ENCODE measurements at places on chromosomes 1 and 21. TPM values are rescaled to one million over a fixed set of nuclear protein-coding genes. Genes with fewer than 3 reads are reported as not detected.

Gene ANKRD34A
- total RNA-seq = 1.1 TPM

- no peak overlapping the region for H3K4me3 ChIP-seq
- H3K27ac ChIP-seq = no peak overlapping the region
- no peaks in the 10 kb centered on the region for H3K27me3 ChIP-seq
- no peaks in the 10 kb centered on the region for H3K4me1 ChIP-seq
- H3K36me3 ChIP-seq = no peaks in the 10 kb centered on the region
These were observed 86.9 kb downstream of the CD247 start for GRCh38 chr1:167431261-167431908.

Gene GOLT1A
- 8.0 TPM for total RNA-seq

GRCh38 chr1:85158910-85159309 lies 41.9 kb downstream of the SYDE2 start:
- no peak overlapping the region for H3K4me3 ChIP-seq
- no peak for DNase-seq
- H3K27me3 ChIP-seq = no peaks in the 10 kb centered on the region
- no peaks in the 10 kb centered on the region for H3K4me1 ChIP-seq
- H3K27ac ChIP-seq = no peak overlapping the region

DNA sequence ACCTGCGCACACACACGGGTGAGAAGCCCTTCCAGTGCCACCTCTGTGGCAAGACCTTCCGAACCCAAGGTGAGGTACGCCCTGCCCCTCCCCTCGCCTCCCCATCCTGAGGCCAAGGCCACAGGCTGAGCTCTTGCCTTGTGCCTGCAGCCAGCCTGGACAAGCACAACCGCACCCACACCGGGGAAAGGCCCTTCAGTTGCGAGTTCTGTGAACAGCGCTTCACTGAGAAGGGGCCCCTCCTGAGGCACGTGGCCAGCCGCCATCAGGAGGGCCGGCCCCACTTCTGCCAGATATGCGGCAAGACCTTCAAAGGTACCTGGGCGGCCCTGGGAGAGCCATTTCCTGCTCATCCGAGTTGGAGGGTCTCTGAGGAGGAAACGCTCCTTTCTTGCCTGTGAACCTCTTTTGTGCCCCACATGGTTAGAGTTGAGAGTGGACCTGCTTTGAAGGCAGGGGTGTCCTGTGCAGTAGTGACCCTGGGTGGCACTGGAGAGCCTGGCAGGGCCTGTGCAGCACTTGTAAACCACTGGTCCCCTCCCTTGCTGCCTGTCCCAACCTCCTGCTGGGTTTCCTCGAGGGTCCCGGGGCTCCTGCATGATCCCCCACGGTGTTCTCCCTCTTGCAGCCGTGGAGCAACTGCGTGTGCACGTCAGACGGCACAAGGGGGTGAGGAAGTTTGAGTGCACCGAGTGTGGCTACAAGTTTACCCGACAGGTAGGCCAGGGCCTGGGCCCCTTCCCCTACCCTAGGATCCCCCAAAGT lies 8.5 kb downstream of the ZBTB48 start:
- no peak overlapping the region for H3K27ac ChIP-seq
- peaks cover 29% of the 10 kb centered on the region for H3K36me3 ChIP-seq
- H3K4me3 ChIP-seq = no peak overlapping the region
- H3K27me3 ChIP-seq = no peaks in the 10 kb centered on the region

- H3K4me3 ChIP-seq = no peak overlapping the region
- H3K36me3 ChIP-seq = no peaks in the 10 kb centered on the region
- H3K27me3 ChIP-seq = no peaks in the 10 kb centered on the region
- H3K27ac ChIP-seq = no peak overlapping the region
These were observed 53.5 kb downstream of the SLC37A1 start for GRCh38 chr21:42567214-42567555.

- no peaks in the 10 kb centered on the region for H3K27me3 ChIP-seq
- no peak overlapping the region for H3K27ac ChIP-seq
- no peaks in the 10 kb centered on the region for H3K36me3 ChIP-seq
- no peaks in the 10 kb centered on the region for H3K4me1 ChIP-seq
- no peak overlapping the region for H3K4me3 ChIP-seq
These were observed 65.0 kb downstream of the LRRC40 start for GRCh38 chr1:70140343-70140742.

Gene OR6N1
- not detected for total RNA-seq

Gene ACTL8
- 0.69 TPM for total RNA-seq

Gene KAZN
- total RNA-seq = 13.4 TPM

GRCh38 chr1:6121651-6122370 lies 58.3 kb downstream of the CHD5 start:
- H3K36me3 ChIP-seq = no peaks in the 10 kb centered on the region
- no peak overlapping the region for H3K4me3 ChIP-seq
- H3K27ac ChIP-seq = no peak overlapping the region
- no peaks in the 10 kb centered on the region for H3K4me1 ChIP-seq
- DNase-seq = no peak
- no peaks in the 10 kb centered on the region for H3K27me3 ChIP-seq

Gene LRRC39
- total RNA-seq = 0.54 TPM

Gene SLFNL1
- 0.20 TPM for total RNA-seq

- no peaks in the 10 kb centered on the region for H3K27me3 ChIP-seq
- no peak overlapping the region for H3K27ac ChIP-seq
- H3K4me1 ChIP-seq = peaks cover 18% of the 10 kb centered on the region
- H3K36me3 ChIP-seq = no peaks in the 10 kb centered on the region
These were observed 75.9 kb upstream of the IFFO2 start for GRCh38 chr1:19032413-19032695.

DNA sequence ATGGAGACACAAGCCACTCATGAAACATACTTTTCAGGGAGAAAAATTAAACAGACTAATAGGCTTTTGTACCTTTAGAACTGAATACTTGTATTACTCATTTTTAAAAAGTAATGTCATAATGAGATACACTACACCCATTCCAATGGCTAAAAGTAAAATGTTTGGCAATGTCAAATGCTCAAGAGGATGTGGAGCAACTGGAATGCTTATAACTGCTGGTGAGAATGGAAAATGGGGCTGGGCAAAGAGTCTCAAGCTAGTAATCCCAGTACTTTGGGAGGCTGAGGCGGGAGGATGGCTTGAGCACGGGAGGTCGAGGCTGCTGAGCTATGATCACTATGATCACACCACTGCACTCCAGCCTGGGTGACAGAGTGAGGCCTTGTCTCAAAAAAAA lies 86.3 kb downstream of the NKAIN1 start:
- no peak overlapping the region for H3K27ac ChIP-seq
- DNase-seq = no peak
- H3K36me3 ChIP-seq = no peaks in the 10 kb centered on the region
- H3K27me3 ChIP-seq = no peaks in the 10 kb centered on the region

DNA sequence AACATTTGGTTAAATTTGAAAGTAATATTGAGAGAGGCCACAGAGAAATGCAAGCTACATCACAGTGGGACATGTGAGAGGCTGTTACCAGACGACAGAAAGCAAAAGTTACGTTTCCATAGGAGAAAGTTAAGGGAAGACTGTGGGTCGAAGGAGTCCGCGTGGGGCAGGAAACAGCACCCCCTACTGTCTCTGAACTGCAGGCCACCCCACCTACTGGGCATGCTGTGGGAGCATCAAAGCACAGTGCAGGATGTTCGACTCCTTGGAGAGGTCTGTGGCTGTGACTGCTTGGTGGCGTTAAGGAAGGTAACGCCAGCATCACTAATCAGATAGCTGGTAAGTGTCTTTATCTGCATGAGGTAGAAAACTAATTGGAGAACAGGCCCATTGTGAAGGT lies 123.9 kb downstream of the PTBP2 start:
- H3K36me3 ChIP-seq = no peaks in the 10 kb centered on the region
- no peaks in the 10 kb centered on the region for H3K4me1 ChIP-seq
- no peak overlapping the region for H3K27ac ChIP-seq
- H3K27me3 ChIP-seq = no peaks in the 10 kb centered on the region
- DNase-seq = peak; percentile 15
- H3K4me3 ChIP-seq = no peak overlapping the region

GRCh38 chr1:224784265-224785039 lies 145.0 kb upstream of the DNAH14 start:
- no peaks in the 10 kb centered on the region for H3K27me3 ChIP-seq
- no peaks in the 10 kb centered on the region for H3K36me3 ChIP-seq
- no peaks in the 10 kb centered on the region for H3K4me1 ChIP-seq

Gene KCNJ9
- total RNA-seq = 0.05 TPM

GRCh38 chr1:207628776-207629175 lies 16.2 kb upstream of the CR1L start:
- no peaks in the 10 kb centered on the region for H3K36me3 ChIP-seq
- H3K4me3 ChIP-seq = no peak overlapping the region
- no peak overlapping the region for H3K27ac ChIP-seq
- H3K27me3 ChIP-seq = no peaks in the 10 kb centered on the region

DNA sequence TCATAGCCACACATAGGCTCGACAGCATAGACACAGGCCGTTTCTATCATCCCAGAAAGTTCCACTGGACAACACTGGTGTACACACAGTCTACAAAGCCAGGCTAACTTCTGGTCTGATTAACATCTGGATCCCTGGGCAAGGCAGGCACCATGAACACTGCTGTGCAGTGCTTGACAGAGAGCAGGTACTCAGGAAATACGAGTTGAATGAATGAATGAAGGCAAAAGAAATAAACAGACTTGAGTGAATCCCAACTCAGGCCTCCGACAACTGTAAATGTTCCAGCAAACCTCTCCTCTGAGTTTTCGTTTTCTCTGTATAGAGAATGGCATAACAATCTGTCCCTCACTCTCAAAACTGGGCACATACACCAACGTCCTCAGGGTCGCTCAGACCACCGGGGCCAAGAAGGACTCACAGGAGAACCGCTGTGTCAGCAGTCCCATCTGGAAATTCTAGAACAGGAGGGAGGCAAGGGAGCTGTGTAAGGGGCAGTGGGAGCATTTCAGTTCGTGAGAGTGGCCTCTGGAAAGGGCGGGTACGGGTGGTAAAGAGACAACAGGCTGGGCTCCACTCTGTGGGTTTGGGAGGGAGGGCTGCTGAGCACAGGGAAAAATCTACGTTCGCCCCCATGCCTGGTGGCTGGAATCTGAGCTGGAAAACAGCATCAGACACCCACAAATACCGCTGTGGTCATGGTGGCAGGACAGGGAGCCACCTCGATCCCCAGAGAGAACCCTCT lies 15.1 kb upstream of the ECE1 start:
- H3K36me3 ChIP-seq = no peaks in the 10 kb centered on the region
- no peaks in the 10 kb centered on the region for H3K27me3 ChIP-seq
- H3K4me3 ChIP-seq = no peak overlapping the region
- H3K4me1 ChIP-seq = peaks cover 52% of the 10 kb centered on the region
- DNase-seq = no peak
- H3K27ac ChIP-seq = no peak overlapping the region

GRCh38 chr1:177744906-177745305 lies 225.0 kb downstream of the SEC16B start:
- H3K36me3 ChIP-seq = no peaks in the 10 kb centered on the region
- no peaks in the 10 kb centered on the region for H3K4me1 ChIP-seq
- H3K4me3 ChIP-seq = no peak overlapping the region
- no peak overlapping the region for H3K27ac ChIP-seq
- peaks cover 13% of the 10 kb centered on the region for H3K27me3 ChIP-seq
- DNase-seq = no peak

GRCh38 chr21:46247699-46248421 lies 19.3 kb upstream of the LSS start:
- H3K27me3 ChIP-seq = no peaks in the 10 kb centered on the region
- H3K4me3 ChIP-seq = no peak overlapping the region
- no peak for DNase-seq
- no peak overlapping the region for H3K27ac ChIP-seq
- no peaks in the 10 kb centered on the region for H3K4me1 ChIP-seq
- peaks cover 74% of the 10 kb centered on the region for H3K36me3 ChIP-seq

Gene SPRR5
- total RNA-seq = not detected

- no peaks in the 10 kb centered on the region for H3K36me3 ChIP-seq
- DNase-seq = no peak
- no peaks in the 10 kb centered on the region for H3K4me1 ChIP-seq
- H3K27me3 ChIP-seq = no peaks in the 10 kb centered on the region
- H3K4me3 ChIP-seq = no peak overlapping the region
These were observed 310.2 kb downstream of the MRPL39 start for GRCh38 chr21:25297117-25297516.

Gene ZNF670
- total RNA-seq = 6.9 TPM

Gene HCRTR1
- total RNA-seq = not detected

- peaks cover 31% of the 10 kb centered on the region for H3K4me1 ChIP-seq
- H3K4me3 ChIP-seq = no peak overlapping the region
- no peak for DNase-seq
- no peaks in the 10 kb centered on the region for H3K27me3 ChIP-seq
- no peak overlapping the region for H3K27ac ChIP-seq
- no peaks in the 10 kb centered on the region for H3K36me3 ChIP-seq
These were observed 69.4 kb downstream of the EVA1C start for GRCh38 chr21:32481875-32482408.

Gene ANKRD65
- not detected for total RNA-seq

- no peak overlapping the region for H3K4me3 ChIP-seq
- DNase-seq = no peak
- H3K27me3 ChIP-seq = no peaks in the 10 kb centered on the region
- H3K36me3 ChIP-seq = no peaks in the 10 kb centered on the region
- peaks cover 3% of the 10 kb centered on the region for H3K4me1 ChIP-seq
These were observed 14.6 kb downstream of the NR5A2 start for GRCh38 chr1:200042119-200042551.

Measured in HCT116 (cell line).